ENCODE measurements at places on chromosomes 6 and 20. TPM values are rescaled to one million over a fixed set of nuclear protein-coding genes. Genes with fewer than 3 reads are reported as not detected.

The LY86 gene
- 4.6 TPM for polyA plus RNA-seq

DNA sequence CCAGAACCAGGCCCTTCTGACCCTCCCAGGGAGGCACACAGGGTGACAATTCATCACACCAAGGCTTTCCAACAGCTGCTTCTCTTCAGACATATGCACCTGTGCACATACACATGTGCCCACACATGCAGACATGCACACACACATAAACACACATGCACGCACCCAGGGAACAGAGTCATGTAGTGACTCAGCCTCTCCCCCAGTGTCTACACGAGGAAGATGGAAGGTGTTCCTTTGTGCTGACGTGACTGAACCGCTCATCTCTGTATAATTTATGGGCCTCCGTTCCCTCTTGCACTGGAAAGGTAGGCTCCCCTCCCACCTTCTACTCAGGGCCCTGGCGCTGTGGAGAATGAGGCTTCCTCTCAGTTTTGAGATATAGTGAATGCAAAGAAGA is 23.8 kb upstream of the PLEKHG1 start:
- DNase-seq, result no peak

The COL11A2 gene
- 0.40 TPM for polyA plus RNA-seq

DNA sequence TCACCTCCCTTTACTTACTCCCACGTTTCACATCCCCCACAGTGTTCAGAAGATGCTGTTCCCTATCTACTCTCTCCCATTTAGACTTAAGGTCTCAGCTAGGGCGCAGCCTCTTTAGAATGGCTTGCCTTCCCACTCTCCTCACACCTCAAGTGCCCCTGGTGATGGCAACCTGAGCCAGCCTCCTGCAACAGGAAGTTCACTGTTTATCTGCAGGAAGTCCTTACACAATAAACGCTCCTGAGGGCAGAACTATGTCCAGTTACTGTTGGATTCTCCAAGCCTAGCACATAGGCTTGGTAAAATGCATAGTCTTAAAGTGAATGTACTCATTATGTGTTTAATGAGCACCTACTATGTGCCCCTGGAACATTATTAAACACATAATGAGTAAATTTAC is 21.9 kb upstream of the RAB22A start:
- no peak for DNase-seq

GRCh38 chr6:33273924-33274902 is 2.3 kb downstream of the RPS18 start:
- DNase-seq, result no peak

GRCh38 chr6:19851241-19852089 is 14.3 kb downstream of the ID4 start:
- DNase-seq, result no peak

- DNase-seq, result no peak
Observed at GRCh38 chr6:69866351-69866769, at the start of gene COL19A1. COL19A1 (plus strand) TSS chr6:69866556; CDS start chr6:69879568, 13,012 bp downstream.

The PHF10 gene
- 17.5 TPM for polyA plus RNA-seq

- no peak for DNase-seq
Observed at GRCh38 chr6:364609-365540, 26.7 kb upstream of the IRF4 start.

The HLA-B gene
- polyA plus RNA-seq, result 6,650 TPM

The NMBR gene
- not detected for polyA plus RNA-seq

- no peak for DNase-seq
Observed at GRCh38 chr6:82362878-82363427, 664 bp upstream of the TPBG start.

Data from CD4-positive, alpha-beta memory T cell (primary cell).